ENCODE measurements at places on chromosomes 12 and 14. TPM values are rescaled to one million over a fixed set of nuclear protein-coding genes. Genes with fewer than 3 reads are reported as not detected.
A peak's percentile ranks its signal among the peaks of the same experiment; 100 is the strongest.

DNA sequence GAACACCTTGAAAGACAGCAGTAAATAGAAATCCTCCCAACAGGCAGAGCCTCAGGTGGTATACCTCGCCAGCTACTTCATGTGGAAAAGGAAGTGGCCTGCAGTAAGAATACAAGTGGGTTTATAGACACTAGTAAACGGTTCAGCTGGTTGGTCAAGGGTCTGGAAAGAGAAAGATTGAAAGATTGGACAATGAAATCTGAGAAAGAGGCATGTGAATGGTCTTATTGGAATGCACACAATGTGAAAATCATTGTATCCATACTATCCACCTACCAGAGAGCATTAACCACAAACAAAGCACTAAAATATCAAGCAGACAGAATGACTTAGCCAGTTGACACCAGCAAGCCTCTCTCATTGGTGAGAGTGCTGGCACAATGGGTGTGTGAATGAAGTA is 98.2 kb downstream of the SSPN start:
- H3K4me1 ChIP-seq, result no peaks in the 10 kb centered on the region
- no peak overlapping the region for H3K27ac ChIP-seq
- DNase-seq, result no peak
- H3K4me3 ChIP-seq, result no peak overlapping the region
- no peaks in the 10 kb centered on the region for H3K36me3 ChIP-seq
- no peaks in the 10 kb centered on the region for H3K27me3 ChIP-seq

ADAM21 gene
- total RNA-seq, result not detected

DNA sequence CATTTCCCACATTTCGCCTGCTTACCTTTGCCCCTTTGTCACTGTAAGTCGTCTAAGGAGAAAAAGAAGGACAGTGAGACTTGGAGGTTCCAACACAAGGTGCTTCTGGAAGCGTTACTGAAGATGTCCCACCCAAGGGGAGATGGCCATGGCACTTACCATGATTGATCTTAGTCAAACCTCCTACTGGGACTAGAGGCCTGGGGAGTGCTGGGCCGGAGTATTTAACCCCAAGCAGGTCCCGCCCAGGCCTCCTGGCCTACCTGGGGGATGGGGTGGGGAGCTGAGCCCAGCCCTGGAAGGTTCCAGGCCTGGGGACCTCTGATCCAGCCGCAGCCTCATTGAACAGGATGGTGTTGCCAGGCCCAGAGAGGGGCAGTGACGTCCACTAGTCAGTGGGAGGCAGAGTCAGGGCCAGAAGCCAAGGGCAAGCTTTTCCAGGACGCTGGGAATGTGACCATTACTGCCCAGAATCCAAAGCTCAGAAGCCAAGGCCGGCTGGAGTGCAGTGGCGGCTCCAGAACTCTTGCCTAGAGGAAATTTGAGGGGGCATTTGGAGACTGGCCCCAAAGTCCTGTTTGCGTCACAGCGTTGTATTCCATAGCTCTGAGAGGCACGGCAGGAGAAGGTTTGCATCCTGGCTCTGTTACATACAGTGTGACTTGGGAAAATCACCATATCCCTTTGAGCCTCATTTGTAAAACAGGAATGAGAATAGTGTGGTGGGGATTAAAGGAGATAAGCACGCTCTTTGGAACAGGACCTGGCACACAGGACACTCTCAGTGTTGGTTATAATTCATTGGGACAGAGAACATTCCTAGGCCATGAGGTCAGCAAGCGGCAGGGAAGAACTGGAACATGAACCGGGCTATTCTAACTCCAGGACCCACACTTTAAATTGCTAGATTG is at the start of gene HPD:
TSS of gene HPD (minus strand) at position 198 of the 911 bp plus-strand sequence. CDS start at position 162, 36 bp downstream.
- peaks cover 14% of the 10 kb centered on the region for H3K36me3 ChIP-seq
- no peaks in the 10 kb centered on the region for H3K27me3 ChIP-seq
- H3K4me3 ChIP-seq, result peak within 1 kb of the TSS; percentile 61
- peak within 1 kb of the TSS; percentile 97 for H3K27ac ChIP-seq
- peaks cover 15% of the 10 kb centered on the region for H3K4me1 ChIP-seq

DNA sequence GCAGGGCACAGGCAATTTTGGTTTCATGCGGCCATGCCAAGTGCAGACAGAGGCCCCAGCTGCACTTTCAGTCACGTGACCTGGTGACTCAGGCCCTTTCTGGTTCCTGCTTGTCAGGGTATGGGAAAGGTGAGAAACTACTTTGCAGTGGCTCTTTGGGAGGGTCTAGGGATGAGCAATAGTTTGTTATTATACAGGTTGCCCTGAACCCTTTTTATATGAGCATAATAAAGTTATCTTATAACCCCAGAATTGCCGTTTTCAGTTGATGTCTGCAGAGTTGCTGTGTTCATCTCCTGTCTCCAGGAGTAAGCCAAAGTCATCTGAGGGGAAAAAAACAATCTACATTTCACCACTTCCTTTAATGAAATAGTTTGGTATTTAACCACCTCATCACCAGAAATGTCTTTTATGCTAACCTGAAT is 30.9 kb upstream of the EMP1 start:
- no peak overlapping the region for H3K4me3 ChIP-seq
- no peaks in the 10 kb centered on the region for H3K27me3 ChIP-seq
- no peak overlapping the region for H3K27ac ChIP-seq
- no peaks in the 10 kb centered on the region for H3K36me3 ChIP-seq
- no peaks in the 10 kb centered on the region for H3K4me1 ChIP-seq
- no peak for DNase-seq

DNA sequence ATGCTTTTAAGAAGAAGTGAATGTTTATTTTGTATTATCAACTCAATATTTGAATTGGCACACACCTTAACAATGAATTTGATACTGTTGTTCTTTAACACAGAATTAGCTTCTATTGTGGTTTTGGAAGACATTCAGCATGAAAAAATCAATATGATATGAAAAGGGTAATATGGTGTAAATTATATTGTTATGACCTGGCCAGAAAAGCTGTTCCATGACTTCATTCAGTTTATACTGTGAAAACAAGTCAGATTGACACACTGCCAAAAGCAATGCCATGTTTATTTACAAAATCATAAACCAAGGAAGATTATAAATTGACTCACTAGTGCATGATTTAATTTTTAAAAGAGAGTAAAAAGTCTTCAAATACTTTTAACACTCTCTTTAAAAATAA is 851.4 kb upstream of the SEL1L start:
- no peak overlapping the region for H3K4me3 ChIP-seq
- no peaks in the 10 kb centered on the region for H3K27me3 ChIP-seq
- no peak for DNase-seq
- no peaks in the 10 kb centered on the region for H3K36me3 ChIP-seq

GRCh38 chr14:104280902-104281767 is 142.7 kb downstream of the KIF26A start:
- no peak overlapping the region for H3K4me3 ChIP-seq
- peaks cover 29% of the 10 kb centered on the region for H3K4me1 ChIP-seq
- H3K27me3 ChIP-seq, result no peaks in the 10 kb centered on the region
- peak; percentile 70 for DNase-seq
- peak overlapping the region; percentile 57 for H3K27ac ChIP-seq
- no peaks in the 10 kb centered on the region for H3K36me3 ChIP-seq

DNA sequence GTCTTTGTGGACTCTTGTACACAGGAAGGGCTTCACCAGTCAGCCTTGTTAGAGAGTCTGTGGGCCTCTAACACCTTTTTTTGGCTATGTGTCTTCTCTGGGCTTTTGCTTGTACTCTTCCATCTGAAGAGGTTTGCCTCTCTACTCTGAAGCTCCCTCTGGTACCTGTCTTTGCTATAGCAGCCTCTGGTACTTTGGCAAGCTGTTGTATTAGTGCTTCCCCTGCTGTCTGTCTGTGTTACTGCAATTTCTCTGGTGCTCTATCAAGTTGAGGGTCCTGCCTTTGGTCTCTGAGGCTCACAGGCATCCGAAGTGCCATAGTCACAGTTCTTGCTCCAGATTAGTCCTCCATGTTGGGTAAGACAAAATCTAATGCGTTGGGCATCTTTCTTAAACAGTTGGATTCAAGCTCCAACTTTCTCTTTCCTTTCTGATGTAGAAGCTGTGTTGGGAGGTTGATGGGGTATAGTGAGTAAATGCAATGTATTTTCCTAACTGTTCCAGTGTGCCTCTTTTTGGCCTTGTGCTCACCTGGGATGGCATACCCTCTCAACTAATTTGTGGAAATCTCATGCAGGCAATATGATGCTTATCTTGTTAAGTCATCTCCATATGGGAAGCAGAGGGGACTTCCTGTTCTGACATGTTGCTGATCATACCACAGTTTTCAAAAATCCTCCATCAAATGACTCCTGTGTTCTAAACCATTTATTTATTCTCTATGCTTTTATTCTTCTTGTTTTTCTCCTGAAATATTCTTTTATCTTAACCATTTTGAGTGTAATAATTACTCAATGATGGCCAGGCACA is 88.8 kb downstream of the ATF7IP start:
- peak; percentile 41 for DNase-seq
- no peaks in the 10 kb centered on the region for H3K27me3 ChIP-seq
- H3K36me3 ChIP-seq, result peaks cover 30% of the 10 kb centered on the region
- H3K27ac ChIP-seq, result no peak overlapping the region
- no peak overlapping the region for H3K4me3 ChIP-seq

TDRD9 gene
- total RNA-seq, result 0.56 TPM

GRCh38 chr14:52279408-52279807 is 11.9 kb downstream of the PTGDR start:
- DNase-seq, result no peak
- no peaks in the 10 kb centered on the region for H3K4me1 ChIP-seq
- no peak overlapping the region for H3K4me3 ChIP-seq

GRCh38 chr12:5585178-5585577 is 153.3 kb downstream of the NTF3 start:
- H3K36me3 ChIP-seq, result no peaks in the 10 kb centered on the region
- H3K27ac ChIP-seq, result no peak overlapping the region
- H3K4me3 ChIP-seq, result no peak overlapping the region
- H3K27me3 ChIP-seq, result no peaks in the 10 kb centered on the region

CPNE8 gene
- total RNA-seq, result 4.2 TPM

GRCh38 chr14:50594577-50595316 is 34.8 kb downstream of the ATL1 start:
- no peak overlapping the region for H3K27ac ChIP-seq
- H3K36me3 ChIP-seq, result no peaks in the 10 kb centered on the region
- no peaks in the 10 kb centered on the region for H3K27me3 ChIP-seq
- no peak for DNase-seq

- H3K4me1 ChIP-seq, result peaks cover 8% of the 10 kb centered on the region
- H3K4me3 ChIP-seq, result no peak overlapping the region
- H3K27me3 ChIP-seq, result no peaks in the 10 kb centered on the region
- H3K27ac ChIP-seq, result peak overlapping the region; percentile 37
- no peak for DNase-seq
Observed at GRCh38 chr14:68174446-68174845, 354.9 kb downstream of the RAD51B start.

PNMA1 gene
- 2.3 TPM for total RNA-seq

CLEC1A gene
- 0.09 TPM for total RNA-seq

DNA sequence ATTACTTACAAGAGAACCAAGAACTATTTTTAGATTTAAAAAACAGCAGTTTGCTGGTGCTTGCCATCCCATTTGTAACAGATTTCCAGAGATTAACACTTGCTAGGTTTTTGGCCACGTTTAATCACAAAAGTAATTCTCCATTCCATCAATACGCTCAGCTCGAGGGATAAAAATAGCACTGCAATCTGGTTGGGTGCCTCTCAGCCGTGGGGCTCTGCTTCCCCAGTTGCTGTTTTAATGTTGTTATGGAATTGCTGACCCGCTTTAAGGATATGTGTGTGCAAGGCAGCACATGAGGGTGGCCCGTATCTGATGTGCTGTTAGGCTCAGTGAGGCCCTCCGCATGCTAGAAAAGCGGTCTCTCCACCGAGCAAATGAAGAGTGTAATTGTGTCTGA is 222.2 kb upstream of the TMEM260 start:
- no peak for DNase-seq
- no peaks in the 10 kb centered on the region for H3K36me3 ChIP-seq
- H3K4me1 ChIP-seq, result no peaks in the 10 kb centered on the region
- H3K27ac ChIP-seq, result no peak overlapping the region
- no peaks in the 10 kb centered on the region for H3K27me3 ChIP-seq

DNA sequence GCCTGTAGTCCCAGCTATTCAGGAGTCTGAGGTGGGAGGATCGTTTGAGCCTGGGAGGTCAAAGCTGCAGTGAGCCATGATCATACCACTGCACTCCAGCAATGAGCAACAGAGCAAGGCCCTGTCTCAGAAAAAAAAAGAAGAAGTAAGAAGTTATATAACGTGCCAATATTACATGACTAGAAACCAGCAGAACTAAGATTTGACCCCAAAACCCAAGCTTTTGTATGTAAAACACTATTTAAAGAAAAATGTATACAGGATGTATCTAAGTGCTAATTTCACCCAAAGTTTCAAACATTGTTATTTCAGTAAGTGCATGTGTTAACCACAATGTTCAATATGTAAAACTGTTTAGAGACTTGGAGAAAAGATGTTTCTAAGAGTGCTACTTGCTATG is 94.7 kb downstream of the SLC5A8 start:
- no peak overlapping the region for H3K4me3 ChIP-seq
- no peaks in the 10 kb centered on the region for H3K36me3 ChIP-seq
- DNase-seq, result no peak
- no peaks in the 10 kb centered on the region for H3K4me1 ChIP-seq
- no peak overlapping the region for H3K27ac ChIP-seq

- H3K27ac ChIP-seq, result no peak overlapping the region
- no peaks in the 10 kb centered on the region for H3K36me3 ChIP-seq
- no peaks in the 10 kb centered on the region for H3K4me1 ChIP-seq
- H3K4me3 ChIP-seq, result no peak overlapping the region
- H3K27me3 ChIP-seq, result no peaks in the 10 kb centered on the region
Observed at GRCh38 chr12:1464925-1465324, 129.5 kb downstream of the FBXL14 start.

NAV3 gene
- total RNA-seq, result 1.0 TPM

DNA sequence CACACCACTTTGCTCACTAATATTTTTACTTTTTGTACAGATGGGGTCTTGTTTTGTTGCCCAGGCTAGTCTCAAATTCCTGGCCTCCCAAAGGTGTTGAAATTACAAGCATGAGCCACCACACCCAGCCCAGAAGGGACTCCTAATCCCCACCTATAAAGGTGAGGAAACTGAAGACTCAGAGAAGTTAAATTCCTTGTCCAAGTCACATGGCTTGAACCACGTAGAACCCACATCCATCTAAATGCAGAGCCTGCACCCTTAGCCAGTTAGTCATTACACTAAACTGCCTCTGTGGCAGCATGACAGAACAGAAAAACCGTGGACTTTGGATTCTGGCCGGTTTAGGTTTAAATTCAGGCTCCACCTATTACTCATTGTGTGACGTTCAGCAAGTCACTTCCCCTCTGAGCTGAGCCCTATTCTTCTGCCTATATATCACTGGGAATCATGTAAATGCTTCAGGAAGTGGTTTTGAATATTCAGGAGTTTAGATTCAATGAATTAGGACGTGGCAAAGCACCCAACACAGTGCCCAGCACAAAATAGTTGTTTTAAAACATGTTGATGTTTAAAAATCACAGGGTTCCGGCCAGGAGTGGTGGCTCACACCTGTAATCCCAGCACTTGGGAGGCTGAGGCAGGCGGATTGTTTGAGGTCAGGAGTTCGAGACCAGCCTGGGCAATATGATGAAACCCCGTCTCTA is 3.0 kb upstream of the CORO1C start:
- no peaks in the 10 kb centered on the region for H3K27me3 ChIP-seq
- no peak overlapping the region for H3K4me3 ChIP-seq
- peaks cover 26% of the 10 kb centered on the region for H3K4me1 ChIP-seq
- H3K36me3 ChIP-seq, result no peaks in the 10 kb centered on the region
- peak; percentile 55 for DNase-seq

Data from liver (tissue), 10 donors.